RKO (cell line): ENCODE measurements at places on chromosomes 1 and 21.

DNA sequence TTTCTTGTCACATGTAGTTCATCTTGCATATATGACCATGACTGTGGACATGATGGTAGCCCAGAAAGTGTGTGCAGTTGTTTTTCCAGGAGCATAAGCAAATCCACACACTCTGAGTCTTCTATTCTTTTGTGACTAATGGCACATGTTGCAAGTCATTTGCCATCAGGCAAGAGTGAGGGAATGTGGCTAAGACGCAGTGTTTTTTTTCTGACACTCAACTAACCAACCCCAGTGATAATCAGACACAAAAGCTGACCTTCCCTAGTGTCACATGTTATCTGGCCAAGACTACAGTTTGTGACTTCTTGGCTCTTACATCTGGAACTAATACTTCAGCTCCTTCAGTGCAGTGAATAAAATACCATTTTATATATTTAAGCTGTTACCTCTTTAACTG, 108.8 kb downstream of the ITSN1 start:
- DNase-seq = peak; percentile 12

DNA sequence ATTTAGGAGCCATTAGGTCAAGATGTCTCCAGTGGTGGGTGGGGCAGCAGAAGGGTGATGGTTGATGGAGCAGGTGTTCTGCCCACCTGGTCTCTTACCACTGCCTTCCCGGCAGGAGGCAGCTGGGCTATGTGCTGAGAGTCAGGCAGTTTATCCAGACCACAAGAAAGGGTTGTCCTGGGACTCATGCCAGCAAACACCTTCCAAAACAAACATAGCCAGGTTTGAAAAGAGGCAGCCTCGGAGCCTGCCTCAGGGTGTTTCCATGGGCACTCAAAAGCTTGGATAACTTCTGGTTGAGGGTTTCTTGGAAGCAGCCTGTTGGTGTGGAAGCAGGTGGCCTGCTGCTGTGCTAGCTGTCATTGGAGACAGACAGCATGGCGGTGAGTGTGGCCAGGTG, 187.2 kb downstream of the PCP4 start:
- DNase-seq = no peak

DNA sequence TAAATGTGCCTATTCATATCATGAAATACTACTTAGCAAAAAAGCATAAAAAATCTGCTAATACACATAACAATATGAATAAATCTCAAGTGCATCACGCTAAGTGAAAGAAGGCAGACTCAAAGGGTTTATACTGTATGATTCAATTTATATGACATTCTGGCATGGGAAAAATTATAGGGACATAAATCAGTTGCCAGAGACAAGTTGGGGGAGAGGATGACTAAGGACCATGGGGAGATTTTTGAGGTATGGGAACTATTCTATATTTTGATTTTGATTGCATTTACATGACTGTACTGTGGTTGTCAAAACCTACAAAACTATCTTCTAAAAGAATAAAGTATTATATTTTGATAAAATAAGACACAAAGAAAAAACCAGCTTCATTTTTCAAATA, 650.3 kb upstream of the NR5A2 start:
- no peak for DNase-seq

- DNase-seq = no peak
These were observed 106.8 kb downstream of the CRYAA start for GRCh38 chr21:43275421-43276211.

GRCh38 chr1:39491146-39491921, at the start of gene BMP8A:
Gene BMP8A, plus strand, starts transcription at chr1:39491636. Its CDS starts 356 bp downstream, at chr1:39491992.
- peak; percentile 47 for DNase-seq
